ENCODE measurements at places on chromosomes 3 and 15. TPM values are rescaled to one million over a fixed set of nuclear protein-coding genes. Genes with fewer than 3 reads are reported as not detected.

GRCh38 chr15:70535071-70535954 lies 228.0 kb downstream of the UACA start:
- no peak for DNase-seq

GRCh38 chr15:90665288-90666134 lies 51.6 kb upstream of the BLM start:
- DNase-seq: no peak

DNA sequence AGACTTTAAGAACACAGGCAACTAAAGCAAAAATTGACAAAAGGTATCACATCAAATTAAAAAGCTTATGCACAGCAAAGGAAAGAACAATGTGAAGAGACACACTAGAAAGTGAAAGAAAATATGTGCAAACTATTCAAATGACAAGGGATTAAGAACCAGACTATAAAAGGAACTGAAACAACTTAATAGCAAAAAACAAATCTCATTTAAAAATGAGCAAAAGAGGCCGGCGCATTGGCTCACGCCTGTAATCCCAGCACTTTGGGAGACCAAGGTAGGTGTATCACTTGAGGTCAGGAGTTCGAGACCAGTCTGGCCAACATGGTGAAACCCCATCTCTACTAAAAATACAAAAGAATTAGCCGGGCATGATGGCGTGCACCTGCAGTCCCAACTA lies 14.4 kb downstream of the NGLY1 start:
- DNase-seq: no peak

- DNase-seq: no peak
These were observed 104.9 kb upstream of the ZBED2 start for GRCh38 chr3:111700054-111700453.

DNA sequence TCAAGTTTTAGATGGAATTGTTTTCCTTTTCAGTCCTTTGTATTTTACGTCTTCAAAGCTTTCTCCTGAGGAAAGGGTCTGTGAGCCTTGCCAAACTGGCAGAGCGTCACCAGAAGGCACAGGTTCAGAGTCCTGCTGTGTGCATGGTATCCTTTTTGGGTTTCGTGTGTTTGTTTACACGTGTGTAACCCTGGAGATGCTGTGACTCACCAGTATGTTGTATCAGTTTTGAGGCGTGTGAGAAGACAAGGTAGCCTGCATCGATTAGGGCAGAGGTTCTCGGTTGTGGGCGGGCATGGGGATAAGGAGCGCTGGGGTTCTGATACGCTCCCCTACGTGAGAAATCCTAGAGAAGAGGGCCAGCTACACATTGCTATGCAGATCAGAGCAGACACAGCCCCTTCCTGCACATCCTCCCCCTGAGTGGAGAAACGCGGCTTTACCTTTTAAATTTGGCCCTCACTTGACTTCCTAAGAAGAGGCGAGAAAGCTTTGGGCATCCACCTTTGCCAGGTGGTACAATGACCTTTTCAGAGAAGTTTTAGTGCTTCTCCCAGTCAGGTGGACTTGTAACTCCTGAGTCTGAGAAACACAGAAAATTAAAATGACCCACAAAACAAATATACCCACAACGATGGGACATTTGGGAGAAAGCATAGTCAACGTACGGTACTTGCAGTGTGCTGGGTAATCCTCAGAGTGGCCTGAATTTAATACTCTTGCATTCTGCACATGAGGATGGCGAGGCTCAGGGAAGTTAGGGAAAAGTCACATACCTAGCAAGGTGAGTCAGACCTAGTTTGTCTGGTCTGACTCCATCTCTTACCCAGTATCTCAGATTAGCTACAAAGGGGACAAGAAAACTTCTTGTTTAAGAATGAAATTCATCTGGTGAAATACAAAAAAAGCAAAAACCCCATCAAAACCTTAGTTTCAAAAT lies 38.1 kb downstream of the TRAK1 start:
- DNase-seq: no peak

DNA sequence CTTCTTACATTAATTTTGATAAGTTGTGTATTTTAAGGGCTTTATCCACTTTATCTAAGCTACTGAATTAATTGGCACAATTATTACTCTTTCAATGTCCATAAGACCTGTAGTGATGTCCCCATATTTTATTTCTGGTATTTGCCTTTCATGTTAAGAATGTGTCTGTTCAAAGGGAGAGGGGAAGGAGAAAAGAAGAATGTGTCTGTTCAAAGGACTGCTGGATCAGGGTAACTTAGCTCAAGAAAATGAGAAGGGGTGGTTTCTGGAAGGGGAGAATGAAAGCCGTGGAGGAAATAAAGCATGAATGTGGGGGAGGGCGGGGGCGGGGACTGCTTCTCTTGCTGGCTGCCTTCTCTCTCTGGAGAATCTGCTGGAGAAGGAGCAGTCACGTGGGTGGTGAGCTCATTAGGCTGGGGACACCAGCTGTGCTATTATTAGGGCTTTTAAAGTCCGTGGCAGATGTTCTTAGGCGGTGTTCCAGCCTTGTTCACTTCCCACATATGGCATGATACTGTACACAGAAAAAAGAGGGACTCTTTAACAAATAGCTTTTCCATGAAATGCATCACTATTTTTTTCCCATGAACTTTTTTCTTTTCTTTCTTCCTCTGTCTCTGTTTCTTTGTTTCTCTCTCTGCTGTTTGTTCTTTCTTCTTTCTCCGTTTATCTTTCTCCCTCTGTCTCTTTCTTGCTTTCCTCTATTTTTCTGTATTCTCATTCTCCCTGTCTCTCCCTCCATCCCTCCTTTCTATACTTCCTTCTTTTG lies 63.7 kb upstream of the ULK4 start:
- DNase-seq: peak; percentile 76

- no peak for DNase-seq
These were observed 32.6 kb downstream of the GOLIM4 start for GRCh38 chr3:168063122-168063521.

DNA sequence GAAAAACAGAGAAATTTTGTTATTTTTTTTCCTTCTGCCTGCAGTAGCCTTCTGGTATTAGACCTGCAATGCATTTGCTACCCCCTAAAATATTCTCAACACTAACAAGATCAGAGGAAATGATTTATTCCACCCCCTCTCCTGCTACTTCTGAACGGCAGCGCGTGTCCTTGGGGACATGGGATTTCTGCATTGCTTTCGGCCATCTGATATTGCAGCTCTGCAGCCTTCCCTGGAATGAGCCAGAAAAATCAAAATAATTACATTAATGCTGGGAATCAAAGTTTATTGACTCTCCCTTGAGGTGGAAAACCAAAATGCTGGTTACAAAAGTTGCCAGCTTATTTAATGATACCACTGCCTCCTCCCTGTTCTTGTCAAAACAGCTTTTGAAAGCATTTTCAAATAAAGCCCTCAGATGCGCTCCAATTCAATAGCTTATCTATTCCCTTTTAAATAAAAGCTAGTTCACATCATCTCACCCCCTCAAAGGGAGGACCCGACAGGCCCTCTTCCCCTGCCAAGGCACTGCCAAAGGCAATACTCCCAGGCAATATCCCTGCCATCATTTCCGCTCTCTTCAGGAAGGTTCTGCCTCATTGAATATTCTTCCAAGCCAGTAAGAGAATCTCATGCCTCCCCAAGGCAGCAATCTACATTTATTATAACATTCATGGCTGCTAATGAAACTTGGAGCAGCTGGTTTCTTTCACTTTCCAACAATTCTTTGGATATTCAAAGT lies 96.6 kb downstream of the FHIT start:
- no peak for DNase-seq

DNA sequence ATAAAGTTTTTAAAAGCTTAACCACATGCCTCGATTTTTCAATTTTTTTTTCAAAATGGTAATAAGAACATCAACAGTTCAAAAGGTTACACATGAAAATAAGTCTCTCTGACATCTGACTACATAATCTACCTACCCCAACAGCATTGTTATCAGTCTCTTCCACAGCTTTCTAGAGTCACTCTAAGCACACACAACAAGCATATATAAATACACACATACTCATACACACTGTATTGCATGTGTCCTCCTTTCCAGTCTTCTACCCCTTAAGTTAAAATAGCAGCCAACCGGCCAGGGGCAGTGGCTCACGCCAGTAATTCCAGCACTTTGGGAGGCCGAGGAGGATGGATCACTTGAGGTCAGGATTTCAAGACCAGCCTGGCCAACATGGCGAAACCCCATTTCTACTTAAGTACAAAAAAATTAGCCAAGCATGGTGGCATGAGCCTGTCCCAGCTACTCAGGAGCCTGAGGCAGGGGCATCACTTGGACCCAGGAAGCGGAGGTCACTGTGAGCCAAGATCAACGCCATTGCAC lies 12.2 kb downstream of the TBL1XR1 start:
- DNase-seq: no peak

GRCh38 chr3:129015388-129016105 lies 14.4 kb downstream of the EFCC1 start:
- no peak for DNase-seq

GRCh38 chr3:74393426-74393825 lies 221.0 kb downstream of the CNTN3 start:
- DNase-seq: no peak

- DNase-seq: peak; percentile 38
These were observed 28.6 kb upstream of the KBTBD12 start for GRCh38 chr3:127886231-127886955.

DNA sequence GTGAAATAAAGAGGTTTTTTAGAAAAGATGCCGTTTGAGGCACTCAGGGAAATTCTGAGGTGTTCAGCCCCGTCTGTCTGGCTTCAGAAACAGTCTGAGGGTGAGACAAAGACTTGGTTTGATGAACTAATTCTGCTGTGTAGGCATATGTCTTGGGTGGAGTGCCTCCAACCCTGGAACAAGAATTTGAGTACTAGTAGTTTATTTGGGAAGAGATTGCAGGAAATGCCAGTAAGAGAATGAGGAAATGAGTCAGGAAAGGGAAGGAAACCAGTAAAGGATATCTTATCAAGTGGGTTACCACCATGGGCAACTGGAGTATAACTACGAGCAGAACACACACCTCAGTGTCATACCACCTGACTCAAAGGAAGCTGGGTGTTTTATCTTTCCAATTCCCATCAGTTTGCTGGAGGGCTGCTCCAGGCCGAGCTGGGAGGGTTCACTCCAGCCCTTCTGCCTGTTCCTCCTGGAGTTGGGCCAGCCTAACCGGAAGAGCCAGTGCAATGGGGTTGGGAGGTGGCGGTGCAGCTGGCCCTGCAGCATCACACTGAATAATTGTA lies 75.3 kb downstream of the TGFBR2 start:
- DNase-seq: no peak

DNA sequence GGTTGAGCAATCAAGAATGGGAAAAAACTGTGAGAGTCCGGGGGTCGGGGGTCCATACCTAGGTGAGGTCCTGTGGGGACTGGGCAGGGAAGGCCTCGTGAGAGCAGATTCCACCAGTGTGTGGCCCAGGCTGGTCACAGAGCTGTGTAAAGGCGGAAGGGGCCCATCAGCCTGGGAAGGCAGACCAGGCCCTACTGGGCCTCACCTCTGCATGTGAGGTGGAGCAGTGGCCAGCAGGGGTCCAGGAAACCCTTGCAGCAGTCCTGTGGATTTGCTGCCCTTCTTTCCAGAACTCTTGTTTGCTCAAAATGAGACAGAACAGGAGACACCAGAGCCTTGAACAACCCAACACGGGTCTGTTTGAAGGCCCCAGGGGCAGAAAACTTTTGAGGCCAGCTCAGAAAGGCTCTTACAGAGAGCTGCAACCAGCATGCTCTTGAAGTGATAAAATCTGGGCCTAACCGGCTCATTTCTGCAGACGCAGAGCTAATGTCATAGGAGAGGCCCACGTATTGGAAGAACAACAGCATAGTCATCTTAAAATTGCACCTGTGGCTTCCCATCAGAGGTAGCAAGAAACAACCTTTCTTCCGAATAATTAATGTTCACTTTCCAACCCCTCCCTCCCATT lies 30.3 kb upstream of the HHATL start:
- no peak for DNase-seq

GRCh38 chr3:106728315-106729098 lies 648.7 kb upstream of the CCDC54 start:
- DNase-seq: no peak

DNA sequence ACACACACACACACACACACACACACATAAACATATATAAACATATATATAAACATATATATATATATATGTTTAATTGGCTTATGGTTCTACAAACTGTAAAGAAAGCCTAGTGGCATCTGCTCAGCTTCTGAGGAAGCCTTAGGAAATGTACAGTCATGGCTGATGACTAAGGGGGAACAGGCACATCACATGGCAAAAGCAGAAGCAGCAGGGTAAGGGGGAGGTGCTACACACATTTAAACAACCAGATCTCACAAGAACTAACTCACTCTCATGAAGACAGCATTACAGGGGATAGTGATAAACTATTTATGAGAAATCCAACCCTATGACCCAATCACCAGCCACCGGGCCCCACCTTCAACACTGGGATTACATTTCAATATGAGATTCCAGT lies 922.9 kb downstream of the SI start:
- DNase-seq: no peak

DNA sequence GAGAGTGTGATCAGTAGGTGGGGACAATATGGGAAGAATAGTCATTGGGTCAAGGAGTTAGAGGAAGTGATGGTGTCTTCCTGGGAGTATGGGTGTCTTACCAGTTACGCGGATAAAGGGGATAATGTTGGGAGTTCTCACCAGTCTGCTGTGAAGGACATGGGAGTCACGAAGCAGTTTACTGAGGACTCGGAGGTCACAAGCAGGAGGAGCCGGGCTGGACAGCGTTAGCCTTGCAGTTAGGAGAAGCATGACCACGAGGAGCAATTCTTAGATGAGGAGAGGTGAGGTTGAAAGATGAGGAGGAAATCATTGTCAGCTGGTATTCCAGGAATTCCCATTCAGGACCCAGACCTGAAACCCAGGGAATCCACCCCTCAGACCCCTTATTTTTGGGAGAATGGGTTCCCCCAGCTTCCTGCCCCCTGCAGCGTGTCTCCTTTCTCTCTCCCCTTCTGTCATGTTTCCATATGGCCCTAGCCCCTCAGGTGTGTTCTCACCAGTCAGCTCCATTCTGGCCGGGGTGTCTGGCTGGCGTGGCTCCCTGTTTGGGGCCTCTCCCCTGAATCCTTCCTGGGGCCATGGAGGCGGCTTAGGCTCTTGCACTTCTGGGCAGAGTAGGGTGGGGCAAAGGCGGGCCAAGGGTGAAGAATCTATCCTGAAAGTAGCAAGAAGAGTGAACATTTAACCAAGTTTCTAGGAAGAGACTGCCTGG lies 2.1 kb downstream of the THPO start:
- DNase-seq: no peak

GRCh38 chr3:134114726-134115125 lies 85.0 kb upstream of the SLCO2A1 start:
- no peak for DNase-seq

The PIK3CA gene
- 34.1 TPM for polyA plus RNA-seq

The SEMA7A gene
- 7.6 TPM for polyA plus RNA-seq

The FANCD2OS gene
- 0.51 TPM for polyA plus RNA-seq

The CHDH gene
- polyA plus RNA-seq: 9.7 TPM

The ZNF501 gene
- polyA plus RNA-seq: 13.0 TPM

The CTXN2 gene
- not detected for polyA plus RNA-seq

Data from right renal pelvis (tissue), 4 donors.